CD4-positive, alpha-beta T cell treated with Interleukin-21 for 1 hour (primary cell): ENCODE measurements at places on chromosomes 5 and 9.

DNA sequence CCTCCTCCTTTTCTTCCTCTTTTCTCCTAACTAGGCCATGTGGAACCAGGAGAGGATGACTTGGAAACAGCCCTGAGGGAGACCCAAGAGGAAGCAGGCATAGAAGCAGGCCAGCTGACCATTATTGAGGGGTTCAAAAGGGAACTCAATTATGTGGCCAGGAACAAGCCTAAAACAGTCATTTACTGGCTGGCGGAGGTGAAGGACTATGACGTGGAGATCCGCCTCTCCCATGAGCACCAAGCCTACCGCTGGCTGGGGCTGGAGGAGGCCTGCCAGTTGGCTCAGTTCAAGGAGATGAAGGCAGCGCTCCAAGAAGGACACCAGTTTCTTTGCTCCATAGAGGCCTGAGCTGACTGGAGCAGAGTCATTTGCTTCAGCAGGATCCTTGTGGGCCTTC, 13.7 kb downstream of the NUDT2 start:
- no peak for DNase-seq

- DNase-seq: no peak
Observed at GRCh38 chr9:76510041-76510440, 51.1 kb downstream of the GCNT1 start.

DNA sequence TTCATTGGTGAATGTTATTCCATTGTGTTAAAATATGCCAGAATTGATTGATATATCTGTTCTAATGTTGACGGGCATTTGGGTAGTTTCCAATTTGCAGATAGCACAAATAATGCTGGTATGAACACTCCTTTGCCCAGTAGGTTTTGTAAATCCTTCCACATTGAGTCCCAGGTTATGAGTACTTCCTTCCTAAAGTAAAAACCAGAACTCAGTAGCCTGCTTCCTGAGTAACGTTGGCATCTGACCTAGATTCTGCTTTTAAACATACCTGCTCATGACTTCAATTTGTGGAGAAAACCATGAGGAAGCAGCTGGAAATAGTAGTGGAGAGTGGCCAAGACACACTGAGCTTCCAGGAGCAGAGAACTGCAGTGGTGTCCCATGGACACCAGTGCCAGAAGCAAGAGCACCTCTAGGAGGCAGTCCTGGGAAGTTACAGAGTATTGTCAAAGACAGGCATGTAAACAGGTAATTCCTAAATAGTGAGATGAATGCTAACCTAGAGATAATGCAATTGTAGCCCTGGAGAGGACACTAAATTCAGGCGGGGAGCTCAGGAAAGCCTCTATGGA, 24.3 kb upstream of the RASGRF2 start:
- peak; percentile 5 for DNase-seq

DNA sequence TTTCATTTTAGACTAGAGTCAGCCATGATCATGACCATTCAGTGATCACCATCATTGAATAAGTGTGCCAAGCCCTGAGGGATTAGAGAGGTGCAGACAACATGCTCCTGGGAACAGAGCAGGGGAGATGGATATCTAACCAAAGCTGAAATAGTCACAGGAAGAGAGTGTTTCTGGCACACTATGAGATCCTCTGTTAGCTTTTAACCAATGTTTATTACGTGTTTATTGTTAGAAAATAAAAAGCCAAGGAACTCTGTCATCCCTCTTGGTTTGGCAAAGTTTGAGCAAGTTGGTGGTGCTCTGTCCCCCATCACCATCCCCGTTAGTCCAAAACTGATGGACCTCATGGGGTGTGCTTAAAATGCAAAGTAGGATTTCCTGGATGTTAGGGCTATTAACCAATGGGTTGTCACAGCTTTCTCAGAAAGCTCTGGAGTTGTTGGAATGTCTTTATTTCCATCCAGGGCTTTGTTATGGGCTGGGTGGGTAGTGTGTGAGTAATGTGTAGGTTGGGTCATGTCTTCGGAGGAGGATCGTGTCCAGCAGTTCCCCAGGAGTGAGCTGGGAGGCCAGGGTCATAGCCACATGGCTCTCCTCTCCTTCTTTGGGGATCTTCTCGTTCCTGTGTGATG, 34.9 kb downstream of the SLC28A3 start:
- no peak for DNase-seq

- no peak for DNase-seq
Observed at GRCh38 chr9:88680041-88680440, 145.1 kb downstream of the NXNL2 start.

GRCh38 chr9:105043370-105043936, 115.5 kb upstream of the ABCA1 start:
- DNase-seq: no peak

- no peak for DNase-seq
Observed at GRCh38 chr5:11522796-11523195, 381.4 kb downstream of the CTNND2 start.

GRCh38 chr5:102713278-102713677, 41.8 kb upstream of the PAM start:
- DNase-seq: no peak

DNA sequence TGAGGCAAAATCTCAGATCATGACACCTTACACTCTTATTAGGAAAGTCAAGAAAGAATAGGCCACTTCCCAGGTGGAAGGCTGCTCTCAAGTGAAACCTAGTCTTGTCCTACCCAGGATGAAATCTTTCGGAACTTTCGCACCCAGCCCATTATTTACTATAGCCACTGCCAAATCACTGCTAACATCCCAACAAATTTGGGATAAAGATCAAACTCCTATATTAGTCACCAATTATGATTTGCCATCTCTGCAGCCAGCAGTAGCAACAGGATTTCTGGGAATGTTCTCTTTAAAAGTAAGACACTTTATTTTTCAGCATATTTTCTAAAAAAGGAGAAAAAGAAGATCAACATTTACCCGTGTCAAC, 224.6 kb downstream of the GAS1 start:
- no peak for DNase-seq

GRCh38 chr9:89666950-89667349, 62.1 kb downstream of the GADD45G start:
- DNase-seq: no peak

DNA sequence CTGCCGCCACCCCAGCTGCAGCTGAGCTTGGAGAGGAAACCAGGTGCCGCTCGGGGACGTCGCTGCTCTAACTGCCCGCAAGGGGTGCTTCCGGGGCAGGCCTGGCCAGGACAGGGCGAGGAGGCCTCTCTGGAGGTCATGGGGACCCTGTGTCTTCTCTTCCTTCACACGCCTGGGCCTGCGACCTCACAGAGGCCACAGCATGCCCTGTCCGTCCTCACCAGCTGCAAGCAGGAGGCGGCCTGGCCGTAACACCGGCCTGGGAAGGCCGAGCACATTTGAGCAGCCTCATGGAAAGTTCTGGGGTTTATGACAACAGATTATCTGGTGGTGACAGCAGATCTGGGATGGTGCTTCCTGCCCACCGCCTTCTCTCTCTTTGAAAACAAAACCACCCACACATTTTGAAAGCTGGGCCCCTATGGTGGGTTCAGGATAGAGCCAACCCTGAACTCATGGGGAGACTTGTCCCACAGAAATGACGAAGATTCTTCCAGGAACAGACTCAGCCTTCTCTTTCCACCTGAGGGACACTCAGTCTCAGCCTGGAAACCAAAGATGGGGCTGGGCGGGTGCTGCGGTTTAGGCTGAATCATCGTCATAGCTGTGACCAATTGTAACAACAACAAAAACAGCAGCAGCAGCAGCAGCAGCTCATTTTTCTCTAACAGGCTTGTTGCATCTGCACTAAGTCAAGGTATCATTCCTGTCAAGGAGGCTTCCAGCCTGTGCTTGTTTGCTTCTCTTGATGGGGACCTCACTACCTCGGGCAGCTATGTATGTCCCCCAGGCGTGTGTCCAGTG, 99.6 kb upstream of the RAPGEF1 start:
- peak; percentile 62 for DNase-seq

GRCh38 chr5:176381979-176382378, 6.4 kb downstream of the NOP16 start:
- DNase-seq: no peak

DNA sequence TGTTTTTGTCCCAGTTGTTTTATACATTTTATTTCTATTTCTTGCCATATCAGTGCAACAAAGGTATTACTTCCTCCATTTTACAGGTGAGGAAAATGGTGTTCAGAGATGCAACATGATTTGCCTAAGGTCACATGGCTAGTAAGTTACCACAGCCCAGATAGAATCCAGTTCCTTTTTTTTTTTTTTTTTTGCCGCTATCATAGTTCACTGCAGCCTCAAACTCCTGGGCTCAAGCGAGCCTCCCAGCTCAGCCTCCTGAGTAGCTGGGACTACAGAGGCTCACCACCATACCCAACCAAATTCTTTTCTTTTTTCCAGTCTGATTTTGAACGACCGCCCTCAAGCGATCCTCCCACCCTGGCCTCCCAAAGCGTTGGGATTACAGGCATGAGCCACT, 480 bp upstream of the CCDC69 start:
- peak; percentile 48 for DNase-seq

GRCh38 chr5:120613729-120614128, 149.6 kb downstream of the PRR16 start:
- DNase-seq: no peak

GRCh38 chr5:123089914-123090660, 1.0 kb downstream of the PRDM6 start:
- no peak for DNase-seq

DNA sequence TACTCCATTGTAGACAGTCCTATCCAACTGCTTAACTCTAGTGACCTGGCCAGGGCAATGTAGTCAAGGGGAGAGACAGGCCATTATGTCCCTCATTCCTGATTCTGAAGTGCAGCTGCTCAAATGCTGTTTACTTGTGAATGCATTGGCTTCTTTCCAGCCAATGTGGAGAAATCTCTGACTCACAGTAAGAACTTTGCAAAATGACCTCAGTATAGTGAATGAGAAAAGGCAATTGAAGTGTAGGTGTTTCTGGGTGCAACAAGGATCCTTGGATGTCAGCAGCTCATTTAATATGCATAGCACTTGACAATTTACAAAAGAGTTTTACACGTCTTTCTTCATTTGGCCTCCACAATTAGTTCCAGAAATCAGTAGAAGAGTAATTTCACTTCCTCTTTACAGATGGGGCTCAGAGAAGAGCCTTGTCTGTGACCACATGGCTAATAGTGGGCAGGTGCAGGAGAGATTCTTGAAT, 367.2 kb downstream of the OSTF1 start:
- DNase-seq: no peak

- no peak for DNase-seq
Observed at GRCh38 chr9:120532891-120533290, 47.1 kb downstream of the CDK5RAP2 start.

DNA sequence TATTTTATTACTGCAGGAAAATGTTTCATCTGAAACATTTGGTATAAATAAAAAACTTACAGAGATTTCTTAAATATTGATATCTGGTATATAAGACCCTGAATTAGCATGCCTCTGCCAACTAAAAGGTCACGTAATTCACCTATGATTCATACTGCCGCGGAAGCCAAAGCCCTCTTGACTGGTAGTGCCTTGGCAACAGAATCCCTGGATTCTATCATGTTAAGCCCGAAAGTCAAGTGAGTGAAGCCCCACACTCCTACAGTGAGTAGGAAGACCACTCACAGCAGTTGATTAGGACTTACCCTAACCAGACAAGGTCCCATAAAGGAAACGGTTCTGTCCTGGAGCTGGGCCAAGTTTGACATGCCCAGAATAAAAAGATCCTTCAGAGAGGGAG, 175.6 kb upstream of the NREP start:
- no peak for DNase-seq

- no peak for DNase-seq
Observed at GRCh38 chr9:37033682-37034304, at the start of gene PAX5. Gene PAX5 (minus strand): TSS chr9:37034268. CDS start chr9:37034031, 237 bp downstream.

GRCh38 chr9:131739133-131739958, 530 bp downstream of the RAPGEF1 start:
- DNase-seq: peak; percentile 55

- DNase-seq: no peak
Observed at GRCh38 chr5:54404568-54404967, 50.9 kb upstream of the HSPB3 start.

DNA sequence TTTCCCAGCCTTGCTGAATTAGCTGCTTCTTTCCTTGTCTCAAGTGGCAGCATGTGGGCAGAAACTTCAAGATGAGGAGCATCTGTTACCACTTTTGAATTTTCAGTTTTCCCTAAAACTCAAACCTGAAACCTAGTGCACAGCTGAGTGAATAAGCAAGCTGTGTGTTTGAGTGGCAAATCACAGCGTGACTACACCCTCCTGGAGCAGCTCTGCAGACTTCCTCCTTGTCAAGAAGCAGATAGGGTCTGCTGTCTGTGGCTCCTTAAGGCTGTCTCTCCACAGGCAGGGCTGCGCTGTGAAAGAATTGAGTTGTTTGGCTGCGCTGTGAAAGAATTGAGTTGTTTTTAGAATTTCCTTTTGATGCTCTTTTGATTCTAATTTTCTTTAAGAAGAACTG, 179.7 kb upstream of the HAPLN1 start:
- DNase-seq: no peak

DNA sequence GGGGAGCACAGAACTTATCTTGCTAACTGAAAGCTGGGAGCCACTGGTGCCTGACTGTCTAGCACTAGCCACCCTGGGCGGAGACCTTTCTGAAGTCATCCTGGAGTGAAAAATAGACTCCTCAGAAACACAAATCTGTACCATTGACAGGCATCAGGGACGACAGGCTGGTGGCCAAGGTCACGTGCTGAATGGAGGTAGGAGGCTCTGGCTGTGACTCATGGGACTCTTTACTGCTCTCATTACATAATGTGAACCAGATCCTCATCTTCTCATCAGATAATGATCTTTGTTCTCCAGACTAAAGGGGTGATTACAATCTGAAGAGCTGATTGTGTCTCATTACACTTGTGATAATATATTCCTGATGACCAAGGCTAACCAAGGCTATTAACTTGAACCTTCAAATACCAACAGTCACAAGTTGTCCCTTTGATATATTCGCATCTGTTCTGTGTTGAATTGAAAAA, 91.8 kb downstream of the SEMA5A start:
- no peak for DNase-seq

DNA sequence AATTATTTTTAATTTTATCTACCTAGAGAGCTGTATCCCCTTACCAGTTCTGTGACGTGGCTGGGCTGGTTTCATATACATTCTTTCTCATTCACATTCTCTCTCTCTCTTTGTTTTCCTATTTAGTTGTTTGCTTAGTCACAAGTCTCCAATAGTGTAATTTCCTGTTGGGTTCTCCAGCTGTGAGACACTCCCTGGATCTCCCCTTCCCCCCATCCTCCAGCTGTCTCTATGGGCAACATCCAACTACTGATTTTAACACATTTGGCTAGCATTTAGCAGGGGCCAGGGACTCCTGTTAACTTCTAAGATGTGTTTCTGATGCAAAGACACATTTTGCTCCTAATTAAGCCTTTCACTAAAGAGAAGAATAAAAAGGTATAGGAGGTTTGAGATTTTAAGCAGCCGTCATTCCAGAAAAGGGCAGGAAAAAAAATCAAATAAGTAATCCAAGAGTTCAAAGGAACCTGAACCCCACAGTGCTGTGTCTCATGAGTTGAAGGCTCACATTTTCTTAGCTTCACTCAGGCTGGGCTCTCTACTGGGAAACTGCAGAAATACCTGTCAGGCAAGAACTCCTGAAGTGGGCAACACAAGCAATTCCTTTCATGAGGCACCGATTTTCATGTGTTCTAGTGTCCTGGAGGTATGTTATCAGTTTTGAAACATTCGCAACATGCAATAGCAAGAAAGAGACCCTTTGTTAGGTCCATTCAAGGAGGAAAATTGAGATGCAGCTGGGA, 198.7 kb upstream of the C9orf72 start:
- no peak for DNase-seq
